ENCODE measurements at places on chromosomes 4 and X.

DNA sequence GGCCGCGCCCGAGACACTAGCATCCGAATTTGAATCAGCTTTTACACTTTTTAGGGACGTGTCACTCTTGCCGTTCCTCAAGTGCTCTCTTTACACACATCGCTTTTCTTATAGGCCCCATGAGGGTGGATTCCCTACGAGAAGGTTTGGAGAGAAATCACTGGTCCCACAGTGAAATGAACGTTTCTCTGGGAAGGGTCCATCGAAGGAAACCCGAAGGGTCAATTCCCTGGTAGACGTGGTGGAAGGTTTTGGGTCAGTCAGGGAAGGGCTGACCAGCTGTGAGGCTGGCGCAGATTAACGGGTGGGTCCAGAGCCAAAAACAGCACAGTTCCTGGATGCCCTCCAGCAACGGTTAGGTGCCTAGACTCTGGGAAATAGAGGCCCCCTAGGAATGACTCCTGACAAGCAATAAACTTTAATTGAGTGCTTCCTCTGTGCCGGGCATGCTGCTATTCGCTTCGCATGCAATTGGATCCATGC, 35.9 kb downstream of the ETDC start:
- no peak for DNase-seq

- DNase-seq = no peak
Measured at GRCh38 chr4:121950680-121951520, 960 bp downstream of the TRPC3 start.

GRCh38 chr4:113905301-113905700, 74.1 kb downstream of the ARSJ start:
- no peak for DNase-seq

DNA sequence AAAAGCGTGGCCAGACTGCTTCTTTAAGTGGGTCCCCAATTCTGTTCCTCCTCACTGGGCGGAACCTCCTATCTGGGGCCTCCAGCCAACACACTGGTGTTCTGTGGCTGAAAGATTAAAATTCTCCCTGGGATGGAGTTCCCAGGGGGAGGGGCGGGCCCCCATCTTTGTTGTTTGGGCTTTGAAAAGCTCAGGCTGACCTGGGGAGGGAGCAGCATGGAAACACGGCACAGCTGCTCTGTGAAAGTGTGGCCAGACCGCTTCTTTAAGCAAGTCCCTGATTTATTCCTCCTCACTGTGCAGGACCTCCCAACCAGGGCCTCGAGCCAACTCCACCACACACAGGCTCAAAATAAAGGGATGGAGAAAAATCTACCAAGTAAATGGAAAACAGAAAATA, 219.5 kb downstream of the TMEM47 start:
- DNase-seq = no peak

GRCh38 chrX:55710701-55711100, 6.8 kb upstream of the RRAGB start:
- DNase-seq = no peak

DNA sequence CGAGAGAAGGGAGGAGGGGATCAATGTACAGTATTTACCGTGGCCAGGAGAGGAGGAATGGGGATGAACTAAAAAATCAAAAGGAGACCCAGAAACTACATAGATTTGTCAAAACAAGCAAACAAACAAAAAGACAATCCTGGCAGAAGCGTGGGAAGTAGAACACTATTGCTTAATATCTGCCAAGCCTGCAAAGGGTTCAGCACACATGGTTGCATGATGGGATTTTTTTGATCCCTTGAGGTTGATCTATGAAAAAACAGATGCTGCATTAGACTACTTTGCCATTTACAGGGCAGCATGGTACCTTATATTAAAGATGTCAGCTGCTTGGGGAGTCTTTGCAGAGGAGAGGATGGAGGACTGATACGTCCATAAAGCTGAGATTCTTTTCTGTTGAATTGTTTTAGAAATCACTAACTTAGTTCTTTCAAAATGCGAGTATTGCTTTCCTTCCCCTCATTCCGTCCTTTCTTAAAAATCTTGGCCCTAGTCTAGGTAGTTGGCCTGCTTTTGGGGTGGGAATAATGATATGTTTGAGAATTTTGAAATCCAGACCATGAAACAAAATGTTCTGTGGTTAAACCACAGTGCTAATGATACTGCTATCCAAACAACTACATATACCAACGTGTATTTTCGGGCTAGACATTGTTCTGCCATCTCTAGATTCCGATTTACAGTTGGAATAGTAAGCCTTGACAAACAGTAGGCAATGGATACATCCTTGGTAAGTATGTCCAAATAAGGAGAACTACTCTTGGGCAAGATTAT, 39.6 kb upstream of the TMEM150C start:
- no peak for DNase-seq

DNA sequence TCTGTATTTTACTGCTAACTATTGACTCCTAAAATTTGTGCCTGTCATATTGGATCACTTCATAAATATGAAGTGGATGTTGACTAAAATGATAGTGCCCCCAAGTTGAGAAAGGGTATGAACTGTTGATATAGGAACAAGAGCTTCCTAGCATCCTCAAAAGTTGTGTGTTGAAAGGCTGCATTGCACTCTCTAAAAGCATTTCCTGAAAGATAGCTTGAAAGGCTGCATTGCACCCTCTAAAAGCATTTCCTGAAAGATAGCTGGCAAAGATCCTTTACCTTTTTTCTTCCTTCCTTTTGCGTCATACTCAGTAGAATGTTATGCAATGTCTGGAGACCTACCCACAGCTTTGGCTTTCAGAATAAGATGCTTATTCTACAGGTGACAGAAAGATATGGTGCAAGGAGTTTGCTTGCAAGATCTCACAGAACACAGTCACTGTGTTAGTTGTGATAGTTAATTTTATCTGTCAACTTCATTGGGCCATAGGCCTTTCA, 274.6 kb upstream of the GALNTL6 start:
- no peak for DNase-seq

DNA sequence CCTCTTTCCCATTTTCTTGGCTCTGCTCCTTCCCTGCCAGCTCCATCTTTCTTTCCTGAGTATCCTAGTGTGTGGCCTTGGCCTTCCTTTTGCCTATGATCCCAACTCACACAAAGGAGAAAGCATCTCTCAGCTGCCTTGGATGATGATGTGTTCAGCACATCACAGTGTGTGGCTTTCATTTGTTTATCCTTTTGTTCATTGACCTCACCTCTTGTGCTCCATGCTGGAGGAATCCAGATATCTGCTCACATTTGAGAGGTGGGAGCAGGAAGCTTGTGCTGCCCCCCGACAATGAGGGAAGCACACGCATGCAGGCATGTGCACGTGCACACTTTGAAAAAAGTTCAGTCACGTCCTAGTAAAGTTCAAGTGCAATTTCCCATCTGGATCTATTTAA, 131.0 kb downstream of the SMIM20 start:
- DNase-seq = no peak

- DNase-seq = no peak
Measured at GRCh38 chrX:21528076-21528475, 130.1 kb downstream of the KLHL34 start.

GRCh38 chr4:110854021-110854678, 231.3 kb upstream of the PITX2 start:
- DNase-seq = no peak

GRCh38 chr4:151882072-151882803, 121.4 kb upstream of the GATB start:
- DNase-seq = no peak

DNA sequence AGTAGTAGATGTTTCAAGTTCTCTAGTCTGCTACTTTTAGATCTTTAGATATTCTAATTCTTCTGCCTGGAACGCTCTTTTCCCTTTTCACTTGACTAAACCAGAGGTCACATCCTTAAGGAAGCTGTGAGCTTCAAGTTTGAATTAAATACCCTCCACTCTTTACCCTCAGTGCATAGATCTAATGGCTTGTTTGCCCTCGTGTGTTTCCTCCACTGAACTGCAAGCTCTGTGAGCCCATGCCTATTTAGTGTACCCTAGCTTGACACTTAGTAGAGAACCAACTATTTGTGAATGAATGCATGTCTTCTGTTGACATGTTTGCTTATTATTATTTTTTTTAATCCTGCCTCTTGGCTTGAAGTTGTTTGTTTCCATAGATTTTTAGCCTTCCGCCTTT, 138.3 kb downstream of the PDE5A start:
- DNase-seq = no peak

DNA sequence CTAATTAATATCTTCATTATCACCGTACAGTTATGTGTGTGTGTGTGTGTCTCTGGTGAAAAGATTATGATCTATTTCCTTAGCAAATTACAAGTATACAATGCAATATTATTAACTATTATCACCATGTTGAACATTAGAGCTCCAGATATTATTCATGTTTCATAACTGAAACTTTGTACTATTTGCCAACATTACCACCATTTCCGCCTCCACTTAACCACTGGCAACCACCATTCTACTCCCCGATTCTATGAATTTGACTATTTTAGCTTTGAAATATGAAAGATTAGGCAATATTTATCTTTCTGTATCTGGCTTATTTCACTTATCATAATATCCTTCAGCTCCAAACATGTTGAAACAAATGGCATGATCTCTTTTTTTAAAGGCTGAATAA, 717.9 kb downstream of the ARAP2 start:
- no peak for DNase-seq

- DNase-seq = no peak
Measured at GRCh38 chrX:2901367-2902036, 27.6 kb downstream of the ARSD start.
